ENCODE measurements at places on chromosomes 5 and 9. TPM values are rescaled to one million over a fixed set of nuclear protein-coding genes. Genes with fewer than 3 reads are reported as not detected.

Gene C6
- 322 TPM for total RNA-seq

Gene PLGRKT
- total RNA-seq: 34.1 TPM

- no peak for DNase-seq
Measured at GRCh38 chr5:67045816-67046740, 150.5 kb downstream of the CD180 start.

- DNase-seq: no peak
Measured at GRCh38 chr9:95171001-95171400, 146.5 kb downstream of the FANCC start.

- no peak for DNase-seq
Measured at GRCh38 chr5:109874108-109874507, 184.4 kb downstream of the MAN2A1 start.
